ENCODE measurements at places on chromosomes 7 and 10.

DNA sequence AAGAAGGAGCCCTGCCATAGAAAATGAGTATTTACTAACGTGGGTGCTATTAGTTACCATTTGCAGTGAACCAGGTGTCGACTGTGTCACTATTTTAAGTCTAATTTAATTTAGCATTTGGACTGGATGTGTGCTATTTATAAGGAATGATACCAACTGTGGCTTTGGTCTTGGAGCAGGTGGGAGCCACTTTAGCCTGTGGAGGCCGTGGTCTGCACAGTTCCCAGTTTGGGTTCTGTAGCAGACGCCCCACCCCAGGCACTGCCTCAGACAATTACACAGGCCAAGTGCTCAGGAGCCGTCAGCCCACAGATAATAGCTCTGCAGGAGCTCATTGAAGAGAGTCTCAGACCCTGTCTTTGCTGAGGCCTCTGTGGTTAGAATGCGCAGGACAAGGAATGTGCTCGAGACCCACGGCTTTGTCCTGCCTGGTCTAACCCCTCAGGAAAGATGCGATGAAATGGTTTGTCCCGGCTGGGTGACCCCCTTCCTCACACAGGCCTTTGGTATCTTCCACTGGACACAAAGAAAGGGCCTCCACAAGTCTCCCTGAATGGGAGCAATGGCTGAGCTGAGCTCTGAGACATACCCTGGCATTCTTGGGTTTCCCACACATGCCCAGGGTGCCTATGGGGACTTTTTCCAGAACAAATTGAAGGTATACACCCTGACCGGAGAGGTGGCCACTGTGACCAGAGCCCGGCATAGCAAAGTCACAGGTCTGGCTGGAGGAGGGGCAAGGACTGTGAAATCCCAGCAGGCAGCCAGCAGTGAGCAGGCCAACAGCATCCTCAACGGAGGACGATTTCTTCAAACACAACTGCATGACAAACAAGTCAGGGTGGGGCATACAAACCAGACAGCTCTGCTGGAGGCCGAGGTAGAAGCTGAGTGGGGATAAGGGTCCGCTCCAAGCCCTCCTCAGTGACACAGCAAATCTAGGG lies 251.2 kb downstream of the ARHGAP12 start:
- no peak for DNase-seq

GRCh38 chr10:52419281-52419680 lies 105.2 kb downstream of the DKK1 start:
- DNase-seq, result no peak

GRCh38 chr7:29352041-29352440 lies 157.5 kb downstream of the CHN2 start:
- no peak for DNase-seq

GRCh38 chr7:151194188-151194587 lies 7.1 kb upstream of the ASB10 start:
- DNase-seq, result no peak

- DNase-seq, result no peak
Measured at GRCh38 chr7:99325001-99325493, 651 bp upstream of the ARPC1A start.

GRCh38 chr10:73915206-73915851 lies 4.4 kb downstream of the PLAU start:
- no peak for DNase-seq

GRCh38 chr10:84075226-84076046 lies 63.9 kb upstream of the GHITM start:
- DNase-seq, result no peak

DNA sequence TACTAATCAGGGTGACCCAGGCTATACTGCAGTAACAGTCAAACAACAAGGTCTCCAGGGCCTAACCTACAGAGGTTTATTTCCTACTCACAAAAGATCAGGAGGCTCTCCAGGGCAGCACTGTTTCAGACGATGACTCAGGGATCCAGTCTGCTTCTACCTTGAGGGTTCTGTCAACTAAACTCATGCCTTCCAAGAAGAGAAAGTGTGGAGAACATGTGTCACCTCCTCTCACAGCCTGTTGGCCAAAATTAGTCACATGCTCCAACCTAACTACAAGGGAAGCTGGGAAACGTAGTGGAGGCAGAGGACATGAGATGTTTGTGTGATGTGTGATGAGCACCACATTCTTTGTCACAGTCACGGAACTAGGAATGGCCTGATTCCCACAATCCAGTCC lies 14.7 kb upstream of the INA start:
- DNase-seq, result no peak

GRCh38 chr10:85946713-85947326 lies 419.8 kb downstream of the GRID1 start:
- no peak for DNase-seq

GRCh38 chr7:73671322-73671661 lies 3.7 kb downstream of the VPS37D start:
- no peak for DNase-seq

- no peak for DNase-seq
Measured at GRCh38 chr10:119616882-119617570, 20.3 kb upstream of the TIAL1 start.

DNA sequence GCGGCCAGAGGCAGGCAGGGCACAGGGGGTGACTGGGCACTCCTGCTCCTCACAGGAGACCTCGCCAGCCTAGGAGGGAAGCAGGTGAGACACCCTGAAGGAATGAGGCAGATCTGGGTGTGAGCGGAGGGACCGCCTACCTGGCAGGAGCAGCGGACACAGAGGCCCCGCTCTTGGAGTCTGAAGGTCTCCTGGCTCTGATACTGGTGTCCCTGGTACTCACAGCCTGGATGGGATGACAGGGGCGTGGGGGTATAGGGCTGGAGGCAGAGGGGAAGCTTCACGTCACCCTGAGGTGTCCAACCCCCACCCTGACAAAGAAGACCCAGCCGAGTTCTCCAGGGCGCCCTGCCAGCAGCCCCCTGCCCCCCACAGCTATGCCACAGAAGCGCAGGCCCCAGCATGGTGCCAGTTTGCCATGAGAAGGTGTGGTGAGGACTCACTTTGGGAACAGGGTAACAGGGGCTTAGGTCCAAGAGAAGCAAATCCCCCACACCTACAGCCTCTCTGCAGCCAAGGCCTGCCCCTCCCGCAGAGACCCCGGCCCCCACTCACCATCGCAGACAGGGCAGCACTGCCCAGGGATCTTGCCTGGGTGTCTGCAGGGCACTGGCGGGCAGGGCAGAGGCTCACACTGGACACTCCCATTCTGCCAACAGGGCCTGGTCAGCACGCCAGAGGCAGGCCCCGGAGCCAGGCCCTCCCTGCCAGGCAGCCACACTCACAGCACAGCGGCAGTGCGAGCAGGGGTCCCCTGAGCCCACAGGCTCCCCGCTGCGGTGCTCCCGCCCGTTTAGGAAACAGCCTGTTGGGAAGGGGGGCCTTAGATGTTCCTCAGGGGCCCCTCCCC lies 17.0 kb downstream of the KCP start:
- no peak for DNase-seq

DNA sequence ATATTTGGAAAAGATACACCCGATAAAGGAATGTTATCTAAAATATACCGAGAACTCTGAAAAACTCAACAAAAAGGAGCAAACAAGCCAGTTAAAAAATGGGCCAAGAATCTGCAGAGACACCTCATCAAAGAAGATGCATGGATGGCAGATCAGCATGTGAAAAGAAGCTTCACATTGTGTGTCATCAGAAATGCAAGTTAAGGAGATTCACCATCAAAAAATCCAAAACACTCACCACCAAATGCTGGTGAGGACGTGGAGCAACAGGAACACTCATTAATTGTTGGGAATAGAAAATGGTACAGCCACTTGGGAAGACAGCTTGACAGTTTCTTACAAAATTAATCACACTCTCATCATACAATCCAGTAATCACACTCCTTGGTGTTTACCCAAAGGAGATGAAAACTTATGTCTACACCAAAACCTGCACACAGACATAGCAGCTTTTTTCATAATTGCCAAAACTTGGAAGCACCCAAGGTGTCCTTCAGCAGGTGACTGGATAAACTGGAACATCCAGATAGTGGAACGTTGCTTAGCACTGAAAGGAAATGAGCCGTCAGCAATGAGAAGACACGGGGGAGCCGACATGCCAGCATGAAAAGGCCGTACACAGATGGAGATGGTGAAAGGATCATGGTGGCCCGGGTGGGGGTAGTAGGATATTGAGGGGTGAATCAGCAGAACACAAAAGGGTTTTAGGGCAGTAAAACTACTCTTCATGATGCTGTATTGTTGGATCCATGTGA lies 27.9 kb upstream of the PWWP2B start:
- no peak for DNase-seq

DNA sequence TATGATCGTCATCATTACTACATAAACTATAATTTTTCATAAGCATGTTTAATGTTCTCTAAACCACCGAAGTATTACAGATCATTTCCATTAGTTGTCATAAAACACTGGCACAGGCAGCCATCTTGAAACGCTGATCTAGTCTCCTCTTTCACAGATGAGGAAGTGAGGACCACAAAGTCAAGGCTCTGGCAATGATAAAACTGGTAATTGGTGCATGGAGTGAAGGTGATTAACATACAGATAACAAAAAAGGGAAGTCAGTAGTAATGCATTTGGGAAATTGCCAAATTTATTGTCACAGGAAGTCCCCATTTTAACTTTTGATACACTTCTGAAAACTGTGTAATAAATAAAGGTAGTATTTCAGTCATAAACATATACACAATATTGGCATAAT lies 49.3 kb downstream of the FBXL13 start:
- DNase-seq, result no peak

DNA sequence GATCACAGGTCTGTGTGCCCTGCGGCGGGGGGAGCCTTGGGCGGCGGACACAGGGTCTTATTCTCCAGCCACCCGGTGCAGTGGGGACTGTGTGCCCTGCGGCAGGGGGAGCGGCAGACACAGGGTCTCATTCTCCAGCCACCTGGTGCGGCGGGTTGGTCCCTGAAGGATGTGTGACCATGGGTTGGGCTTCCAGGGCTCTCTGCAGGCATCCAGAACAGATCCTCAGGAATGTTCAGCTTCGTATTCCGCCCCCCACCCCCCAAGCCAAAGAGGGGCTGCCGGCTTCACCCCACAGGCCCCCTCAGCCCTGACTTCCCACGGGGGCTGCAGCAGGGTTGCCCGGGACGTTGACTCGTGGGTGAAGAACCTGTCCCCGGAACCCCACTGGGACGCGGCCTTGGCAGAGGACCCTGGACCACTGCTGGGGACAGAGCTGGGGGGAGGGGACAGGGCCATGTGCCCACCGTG lies 154.5 kb upstream of the PPP2R2D start:
- no peak for DNase-seq

DNA sequence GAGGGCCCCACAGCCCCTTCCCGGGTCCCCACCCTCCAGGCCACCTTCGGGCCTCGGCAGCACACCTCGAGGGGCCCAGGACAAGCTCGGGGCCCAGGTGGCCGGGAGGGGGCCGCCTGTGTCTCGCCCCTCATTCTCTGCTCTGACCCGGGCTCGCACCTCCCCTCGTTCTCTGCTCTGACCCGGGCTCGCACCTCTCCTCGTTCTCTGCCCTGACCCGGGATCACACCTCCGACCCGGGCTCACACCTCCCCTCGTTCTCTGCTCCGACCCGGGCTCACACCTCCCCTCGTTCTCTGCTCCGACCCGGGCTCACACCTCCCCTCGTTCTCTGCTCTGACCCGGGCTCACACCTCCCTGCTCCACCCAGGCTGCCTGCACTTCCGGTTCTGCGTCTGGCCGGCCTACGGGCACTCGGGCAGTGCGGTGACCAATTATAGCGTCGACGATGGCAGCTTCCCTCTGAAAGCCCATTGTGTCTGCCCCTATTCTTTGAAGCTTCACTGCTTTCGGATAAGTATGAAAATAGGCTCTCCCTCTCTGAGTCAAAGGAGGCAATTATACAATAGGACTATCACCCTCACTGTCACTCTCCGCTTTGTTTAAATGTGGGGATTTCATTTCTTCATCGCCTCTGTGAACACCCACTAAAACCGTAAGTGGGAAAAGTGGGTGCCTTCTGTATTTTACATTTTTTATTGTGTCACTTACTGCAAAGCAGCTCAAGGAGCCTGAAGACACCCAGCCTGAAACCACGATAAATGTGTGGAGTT lies 457.4 kb downstream of the DNAJB6 start:
- no peak for DNase-seq

DNA sequence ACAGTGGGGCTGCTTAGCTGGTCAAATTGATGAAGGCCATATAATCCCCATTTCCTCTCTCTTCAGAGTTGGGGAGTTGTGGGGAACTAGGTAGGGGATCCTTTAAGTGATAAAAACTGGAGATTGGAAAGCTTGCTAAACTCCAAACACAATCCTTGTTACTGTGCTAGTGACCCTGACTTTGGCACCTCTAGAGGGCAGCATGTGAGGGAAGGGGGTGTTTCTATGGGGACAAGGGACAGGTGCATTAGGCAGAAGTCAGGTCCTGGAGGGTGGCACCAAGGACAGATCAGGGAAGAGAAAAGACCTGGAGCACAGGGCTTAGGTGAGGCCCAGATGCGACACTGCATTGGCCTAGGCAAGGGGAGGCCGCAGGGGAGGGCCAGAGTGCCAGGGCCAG lies 66.9 kb downstream of the CDHR3 start:
- no peak for DNase-seq

GRCh38 chr10:37495415-37495814 lies 362.0 kb downstream of the ZNF248 start:
- DNase-seq, result no peak

GRCh38 chr10:14191407-14191806 lies 139.3 kb downstream of the FRMD4A start:
- DNase-seq, result no peak

DNA sequence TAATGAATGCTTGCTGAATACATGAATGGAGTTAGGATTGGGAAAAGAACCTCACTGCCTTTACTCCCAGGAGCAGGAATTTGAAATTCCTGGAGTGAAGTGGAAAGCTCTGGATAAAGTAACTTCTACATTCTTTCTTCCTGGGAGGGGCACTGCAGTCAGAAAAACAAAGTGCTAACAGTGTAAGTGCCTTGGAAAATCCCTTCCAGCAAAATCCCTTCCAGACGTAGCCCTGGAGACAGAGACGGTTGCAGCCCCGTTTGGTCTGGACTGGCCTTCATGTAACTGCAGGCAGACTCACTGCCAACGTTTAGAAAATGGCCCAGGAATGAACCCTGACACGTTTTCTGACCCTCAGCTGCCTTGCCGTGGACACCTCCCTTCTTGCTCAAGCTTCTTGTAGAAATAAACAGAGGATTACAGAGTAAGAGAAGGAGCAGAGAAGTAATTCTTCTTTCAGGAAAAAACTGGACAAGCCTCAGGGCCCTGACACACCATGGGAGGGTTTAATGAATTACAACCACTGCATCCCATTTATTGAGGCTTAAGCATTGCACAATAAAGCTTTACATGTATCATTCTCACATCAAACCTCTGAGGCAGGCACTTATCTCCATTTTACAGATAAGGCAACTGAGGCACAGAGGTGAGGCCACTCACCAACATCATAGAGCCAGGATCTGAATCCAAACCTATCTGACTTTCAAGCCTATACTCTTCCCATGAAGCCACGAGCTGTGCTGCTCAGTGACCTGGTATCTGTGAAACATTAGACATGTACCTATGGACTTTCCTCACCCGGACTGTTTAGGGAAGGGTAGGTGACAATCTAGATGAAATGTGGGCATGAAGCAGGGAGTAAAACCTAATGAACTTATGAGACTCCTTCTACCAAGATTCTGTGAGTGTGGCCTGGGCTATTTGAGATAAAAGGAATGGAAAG lies 7.8 kb downstream of the ITPRIP start:
- no peak for DNase-seq

All from stimulated activated CD8-positive, alpha-beta memory T cell treated with anti-CD3 and anti-CD28 coated beads, Interleukin-7, amount 100 ng/mL, for 1 hour (primary cell).